ENCODE measurements at places on chromosomes 16 and 17.

- peak; percentile 95 for DNase-seq
Measured at GRCh38 chr17:21457051-21458026, 81.2 kb downstream of the KCNJ12 start.

GRCh38 chr17:76736349-76737081 lies 616 bp downstream of the SRSF2 start:
- DNase-seq: peak; percentile 50

- peak; percentile 93 for DNase-seq
Measured at GRCh38 chr17:4899341-4900230, at the start of gene C17orf107. C17orf107 (plus strand) TSS chr17:4899536; CDS start chr17:4899763, 227 bp downstream.

DNA sequence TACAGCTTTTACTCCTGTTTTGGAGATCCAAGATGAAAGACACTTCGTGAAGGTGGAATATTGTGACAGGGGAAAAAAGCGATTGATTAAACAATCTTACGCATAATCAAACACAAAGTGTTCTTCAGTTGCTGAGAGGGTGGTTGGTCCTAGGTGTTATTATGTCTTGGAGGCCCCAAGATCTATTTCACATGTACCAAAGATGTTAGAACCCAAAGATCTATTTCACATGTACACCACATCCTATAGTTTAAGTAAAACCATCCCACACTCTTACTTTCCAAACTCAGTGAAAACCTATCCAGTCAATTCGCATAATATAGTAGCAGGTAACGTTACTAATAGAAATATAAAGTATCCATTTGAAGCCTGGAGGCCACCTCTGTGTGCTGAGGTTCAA lies 242.6 kb upstream of the MAF start:
- DNase-seq: no peak

DNA sequence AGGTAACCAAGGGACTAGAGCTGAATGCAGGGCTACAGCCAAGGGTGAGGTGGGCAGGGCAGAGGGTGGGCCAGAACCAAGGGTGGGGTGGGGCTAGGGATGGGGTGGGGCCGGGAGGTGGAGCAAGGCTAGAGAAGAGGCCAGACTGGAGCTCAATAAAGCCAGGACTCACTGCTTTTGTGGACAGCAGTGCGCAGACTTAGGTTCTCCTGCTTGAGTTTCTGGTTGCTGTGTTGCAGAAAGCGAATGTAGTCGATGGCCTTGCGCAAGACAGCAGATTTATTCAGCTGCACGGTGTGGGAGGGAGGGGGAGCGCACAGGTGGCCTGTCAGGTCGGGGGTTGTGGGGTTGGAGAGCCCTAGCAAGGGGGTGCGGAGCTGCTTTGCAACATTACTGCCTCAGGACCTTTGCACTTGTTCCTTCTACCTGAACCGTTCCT lies 18.7 kb downstream of the SREBF1 start:
- DNase-seq: peak; percentile 65

- DNase-seq: no peak
Measured at GRCh38 chr17:74752415-74752814, 4.0 kb downstream of the NHERF1 start.

- DNase-seq: no peak
Measured at GRCh38 chr16:70594569-70594968, 51.8 kb upstream of the IL34 start.

GRCh38 chr17:63838631-63839171 lies 3.8 kb downstream of the SMARCD2 start:
- peak; percentile 95 for DNase-seq

All from fibroblast of mammary gland (primary cell).